CD4-positive, alpha-beta T cell (primary cell): ENCODE measurements at places on chromosomes 7 and 10.
A peak's percentile ranks its signal among the peaks of the same experiment; 100 is the strongest.

DNA sequence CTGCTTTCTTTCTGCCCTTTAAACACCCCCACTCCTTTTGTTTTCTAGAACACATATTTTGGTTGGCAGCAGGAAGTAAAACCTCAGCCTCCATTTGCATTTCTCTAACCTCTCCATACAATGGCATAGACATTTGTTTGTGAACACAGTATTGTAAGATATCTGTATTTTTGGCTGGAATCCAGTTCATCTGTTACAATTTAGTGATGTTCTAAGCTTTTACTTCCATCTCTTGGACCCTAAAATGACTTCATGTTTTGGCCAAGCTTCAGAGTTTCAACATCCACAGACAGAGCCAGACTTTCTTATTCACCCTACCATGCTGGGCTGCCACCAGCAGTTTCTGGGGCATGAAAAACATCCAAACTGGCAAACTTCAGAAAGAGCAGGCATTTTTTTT is 21.1 kb upstream of the AUTS2 start:
- DNase-seq: no peak

DNA sequence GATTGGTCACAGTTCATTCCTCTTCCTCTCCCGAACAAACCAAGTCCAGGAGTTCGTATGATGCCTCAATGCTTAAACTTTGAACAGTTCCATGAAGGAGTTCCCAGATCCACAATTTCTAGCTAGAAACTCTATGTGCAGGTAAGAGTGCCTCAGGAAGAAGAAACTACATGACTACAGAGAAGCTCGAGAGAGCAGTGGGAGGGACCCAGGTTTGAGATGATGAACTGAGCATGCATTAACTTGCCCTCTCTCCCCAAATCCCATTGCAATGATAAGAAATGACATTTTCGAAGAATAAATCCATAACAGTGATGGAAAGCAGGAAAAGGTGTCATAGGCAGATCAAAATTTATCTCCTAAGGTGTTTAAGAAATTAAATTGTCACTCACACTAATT is 140.6 kb upstream of the JCAD start:
- DNase-seq: no peak

DNA sequence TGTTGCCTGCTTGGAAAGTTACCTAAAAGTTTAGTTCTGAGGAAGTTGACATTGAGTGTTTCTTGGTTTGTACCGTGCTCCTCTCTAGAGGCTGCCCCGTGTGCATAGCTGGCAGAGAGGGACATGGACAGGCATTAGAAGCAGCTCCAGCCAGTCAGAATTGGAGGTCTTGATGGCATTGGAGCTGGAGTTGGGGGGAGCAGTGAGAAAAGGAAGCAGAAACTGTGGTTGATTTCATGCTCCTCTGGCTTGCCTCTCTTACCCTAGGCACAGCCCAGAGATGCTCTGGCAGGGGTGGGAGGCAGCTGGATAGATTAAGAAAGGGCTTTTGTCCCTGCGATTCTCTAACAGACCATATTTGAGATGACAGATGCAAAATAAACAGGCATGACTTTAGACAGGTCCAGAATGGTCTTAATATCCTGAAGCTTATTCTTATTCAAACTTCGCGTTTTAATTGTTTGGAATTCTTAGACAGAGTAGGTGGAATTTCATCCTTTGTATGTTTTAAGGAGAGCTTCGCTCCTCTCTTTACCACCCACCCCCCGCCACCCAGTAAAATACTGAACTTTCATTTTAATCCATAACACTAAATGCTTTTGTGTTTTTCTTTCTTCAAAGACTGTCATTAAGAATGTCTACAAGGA is 73.5 kb upstream of the GLCCI1 start:
- no peak for DNase-seq

- DNase-seq: no peak
These were observed 810.2 kb downstream of the CNTNAP2 start for GRCh38 chr7:146926841-146927240.

GRCh38 chr7:19030281-19030680 is 87.2 kb downstream of the TWIST1 start:
- DNase-seq: no peak

- no peak for DNase-seq
These were observed 30.4 kb upstream of the DAGLB start for GRCh38 chr7:6478186-6478585.

DNA sequence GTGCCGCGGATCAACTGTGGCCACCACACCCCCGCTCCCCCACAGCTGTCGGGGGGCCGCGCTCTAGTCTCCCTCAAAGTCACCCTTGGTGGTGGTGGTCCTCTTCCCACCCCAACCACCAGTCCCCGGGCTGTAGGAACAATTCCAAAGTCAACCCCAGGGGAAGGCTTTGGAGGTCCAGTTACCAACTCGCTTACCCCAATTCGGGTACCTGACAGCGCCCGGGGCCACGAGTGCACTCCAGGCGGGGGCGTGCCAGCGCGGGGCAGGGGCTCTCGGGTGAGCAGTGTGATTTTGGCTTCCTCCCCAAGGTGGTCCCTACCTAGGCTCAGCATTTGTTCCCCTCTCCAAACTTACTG is 584 bp upstream of the ZMIZ1 start:
- peak; percentile 25 for DNase-seq

GRCh38 chr7:92626281-92626809 is 36.2 kb upstream of the FAM133B start:
- DNase-seq: no peak

DNA sequence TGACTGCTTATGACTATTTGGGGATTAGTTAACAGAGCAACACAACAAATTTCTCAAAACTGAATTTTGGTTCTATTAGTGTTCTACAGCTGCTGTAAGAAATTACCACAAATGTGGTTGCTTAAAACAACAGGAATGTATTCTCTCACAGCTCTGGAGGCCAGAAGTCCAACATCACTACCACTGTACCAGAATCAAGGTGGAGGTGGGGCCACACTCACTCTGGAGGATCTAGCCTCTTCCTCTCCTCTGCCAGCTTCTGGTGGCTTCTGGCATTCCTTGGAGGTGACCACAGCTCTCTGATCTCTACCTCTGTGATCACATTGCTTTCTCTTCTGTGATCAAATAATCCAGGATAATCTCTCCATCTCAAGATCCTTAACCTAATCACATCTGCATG is 194.7 kb upstream of the BMPER start:
- DNase-seq: no peak

- DNase-seq: no peak
These were observed 35.5 kb upstream of the IKZF1 start for GRCh38 chr7:50268990-50269389.

GRCh38 chr7:44279731-44280505 is 45.5 kb downstream of the CAMK2B start:
- no peak for DNase-seq

DNA sequence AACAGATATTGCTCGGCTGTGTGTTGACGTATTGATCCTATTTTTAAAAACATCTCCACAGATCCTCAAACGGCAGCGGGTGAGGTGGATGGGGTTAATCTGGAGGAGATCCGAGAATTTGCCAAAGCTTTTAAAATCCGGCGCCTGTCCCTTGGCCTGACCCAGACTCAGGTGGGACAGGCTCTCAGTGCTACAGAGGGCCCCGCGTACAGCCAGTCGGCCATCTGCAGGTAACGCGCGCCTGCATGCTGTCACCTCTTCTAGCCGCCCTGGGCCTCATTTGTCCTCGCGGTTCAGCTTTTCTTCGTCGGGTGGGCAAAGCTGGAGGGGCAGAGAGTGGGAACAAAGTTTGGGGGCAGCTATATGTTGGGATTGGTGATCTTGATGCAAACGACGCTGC is 105.7 kb upstream of the YAE1 start:
- no peak for DNase-seq

DNA sequence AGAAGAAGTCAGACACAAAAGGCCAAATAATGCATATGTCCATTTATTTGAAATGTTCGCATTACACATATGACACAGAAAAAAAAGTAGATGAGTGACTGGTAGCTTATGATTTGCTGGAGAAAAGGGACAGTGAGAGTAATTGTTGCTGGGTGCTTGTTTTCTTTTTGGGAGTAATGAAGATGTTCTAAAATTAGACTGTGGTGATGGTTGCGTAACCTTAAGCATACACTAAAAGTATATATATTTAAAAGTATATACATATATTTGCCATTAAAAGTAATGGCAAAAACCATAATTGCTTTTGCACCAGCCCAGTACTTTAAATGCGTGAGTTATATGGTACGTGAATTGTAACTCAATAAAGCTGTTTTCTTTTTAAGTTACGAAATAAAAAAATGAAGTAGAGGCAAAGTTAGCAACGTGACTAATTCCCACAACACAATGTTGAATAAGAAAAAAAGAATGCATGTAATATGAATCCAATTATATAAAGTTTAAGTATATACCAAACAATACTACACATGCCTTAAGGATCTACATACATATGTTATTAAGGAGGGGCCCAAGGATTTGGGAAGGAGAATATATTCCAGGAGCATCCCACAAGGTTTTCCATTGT is 360.4 kb upstream of the CELF2 start:
- DNase-seq: no peak

DNA sequence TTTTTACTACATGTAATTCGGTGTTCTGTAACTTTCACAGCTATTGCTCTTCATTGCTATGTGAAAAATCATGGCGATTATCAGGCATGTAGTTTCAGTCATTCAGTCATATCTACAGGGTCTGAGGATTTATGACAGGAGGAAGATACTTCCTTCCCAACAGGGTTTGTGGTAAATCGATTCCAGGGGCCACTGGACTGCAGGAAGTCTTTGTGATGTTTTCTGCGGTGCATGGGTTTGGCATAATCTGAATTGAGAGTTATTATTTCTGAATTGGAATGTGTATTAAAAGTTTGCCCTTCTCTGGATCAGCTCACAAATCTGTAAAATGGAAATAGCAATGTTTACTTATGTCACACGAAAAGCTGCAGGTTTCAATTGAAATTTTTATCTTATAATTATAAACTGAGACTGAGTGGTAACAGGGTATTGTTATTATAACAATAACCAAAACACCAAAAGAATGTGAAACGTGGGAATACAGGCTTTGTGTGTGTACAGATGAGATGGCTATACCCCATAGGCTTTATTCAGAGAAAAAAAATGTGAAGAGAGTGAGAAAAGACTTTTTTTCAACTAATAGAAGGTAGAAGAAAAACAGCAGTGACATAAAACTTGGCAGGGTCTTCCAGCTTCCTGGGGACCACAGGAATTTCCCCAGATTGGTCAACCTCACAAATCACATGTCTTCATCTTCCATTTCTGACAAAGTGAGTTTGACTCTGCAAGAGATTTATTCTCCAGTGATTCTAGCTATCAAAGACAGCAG is 307.7 kb upstream of the NFE2L3 start:
- no peak for DNase-seq

DNA sequence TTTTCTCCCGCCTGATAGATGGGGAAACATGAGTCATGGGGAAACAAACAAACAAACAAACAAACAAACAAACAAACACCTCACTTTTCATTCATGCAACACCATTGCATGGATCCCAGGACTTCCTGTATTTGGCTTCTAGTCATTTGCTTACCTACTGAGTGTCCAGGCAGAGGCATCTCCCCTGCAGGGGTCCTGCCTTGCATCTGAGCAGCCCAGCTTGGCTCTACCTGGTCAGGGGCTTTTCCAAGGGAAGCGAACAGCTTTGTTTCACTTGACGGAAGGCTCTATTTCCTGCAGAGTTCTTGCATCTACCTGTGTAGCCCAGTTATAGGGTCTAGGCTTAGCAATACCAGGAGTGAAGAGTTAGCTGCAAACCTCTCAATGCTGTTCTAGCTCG is 374.2 kb downstream of the GATA3 start:
- no peak for DNase-seq

- DNase-seq: no peak
These were observed 33.9 kb downstream of the STOX1 start for GRCh38 chr10:68861253-68861652.

- no peak for DNase-seq
These were observed 828 bp upstream of the MALSU1 start for GRCh38 chr7:23298141-23298881.

DNA sequence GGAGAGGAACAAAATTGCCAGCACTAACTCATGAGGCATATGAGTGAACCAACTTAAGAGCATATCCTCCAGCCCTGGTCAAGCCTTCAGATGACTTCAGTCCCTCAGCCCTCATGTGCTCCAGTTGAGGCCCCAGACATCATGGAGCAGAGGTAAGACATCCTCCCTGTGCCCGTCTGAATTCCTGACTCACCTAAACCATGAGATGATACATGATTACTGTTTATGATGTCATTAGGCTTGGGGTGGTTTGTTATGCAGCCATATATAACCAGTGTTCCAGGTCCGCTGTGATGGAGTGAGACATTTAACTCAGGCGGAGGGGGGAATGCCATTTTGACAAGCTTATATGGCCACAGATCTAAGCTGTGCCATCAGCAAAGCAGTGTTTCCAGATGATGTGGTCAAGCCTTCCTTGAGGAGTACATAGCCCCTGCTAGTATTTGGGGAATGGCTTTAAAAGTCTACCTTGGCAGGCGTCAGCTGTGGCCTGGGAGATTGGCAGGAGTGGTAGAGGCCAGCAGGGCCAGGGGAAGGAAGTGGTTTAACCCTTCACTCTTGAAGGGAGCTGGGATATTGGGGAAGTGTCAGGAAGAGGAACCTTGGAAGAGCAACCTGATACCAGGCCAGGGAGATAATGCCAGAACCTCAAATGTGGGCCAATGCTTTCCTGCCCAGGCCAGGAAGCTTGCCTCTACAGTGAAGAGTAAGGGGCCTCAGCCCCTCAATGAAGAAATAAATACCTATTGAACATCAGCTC is 343.0 kb upstream of the PODXL start:
- no peak for DNase-seq

- no peak for DNase-seq
These were observed 668.6 kb downstream of the NRG3 start for GRCh38 chr10:82543631-82544030.

DNA sequence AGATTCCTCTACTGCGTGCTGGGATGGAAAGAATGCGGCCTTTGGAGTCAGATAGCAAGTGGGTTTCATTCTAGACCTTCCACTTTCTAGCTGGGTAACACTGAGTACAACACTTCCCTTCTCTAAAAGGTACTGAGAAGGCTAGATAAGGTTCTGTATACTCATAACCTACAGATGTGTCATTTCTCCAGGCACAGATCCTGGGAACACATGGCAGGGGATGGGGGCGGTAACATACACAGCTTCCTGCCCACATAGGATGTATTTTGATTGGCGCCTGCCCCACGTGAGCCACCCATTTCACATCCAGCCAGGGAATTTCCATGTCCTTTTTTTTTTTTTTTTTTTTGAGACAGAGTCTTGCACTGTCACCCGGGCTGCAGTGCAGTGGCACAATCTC is 31.8 kb downstream of the KLRG2 start:
- no peak for DNase-seq

- DNase-seq: no peak
These were observed 40.5 kb downstream of the TBATA start for GRCh38 chr10:70744617-70745143.

GRCh38 chr7:107961405-107961804 is 41.6 kb downstream of the LAMB1 start:
- DNase-seq: no peak

DNA sequence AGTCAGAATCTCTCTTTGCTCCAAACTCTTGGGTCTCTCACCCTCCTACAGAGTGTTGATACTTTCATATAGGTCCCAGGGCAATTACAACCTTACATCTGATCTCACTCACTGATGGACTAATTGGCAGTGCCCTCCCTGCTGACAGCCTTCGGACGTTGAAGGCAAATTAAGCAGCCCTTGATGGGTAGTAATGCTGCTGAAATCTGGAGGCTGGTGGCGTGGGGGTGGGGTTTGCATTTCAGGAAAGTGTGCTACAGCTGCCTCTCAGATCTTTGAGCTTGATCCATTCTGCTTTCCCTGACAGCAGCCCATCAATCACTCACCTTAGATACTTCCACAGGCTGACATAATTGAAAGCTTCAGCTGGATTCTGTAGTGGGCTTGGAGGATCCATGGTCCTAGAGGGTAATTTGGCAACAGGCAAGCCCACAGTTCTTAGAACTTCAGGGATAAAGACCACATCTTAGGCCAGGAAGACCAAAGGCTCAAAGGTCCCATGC is 349.1 kb upstream of the PODXL start:
- DNase-seq: no peak
